ENCODE measurements at places on chromosomes 5 and 9.

DNA sequence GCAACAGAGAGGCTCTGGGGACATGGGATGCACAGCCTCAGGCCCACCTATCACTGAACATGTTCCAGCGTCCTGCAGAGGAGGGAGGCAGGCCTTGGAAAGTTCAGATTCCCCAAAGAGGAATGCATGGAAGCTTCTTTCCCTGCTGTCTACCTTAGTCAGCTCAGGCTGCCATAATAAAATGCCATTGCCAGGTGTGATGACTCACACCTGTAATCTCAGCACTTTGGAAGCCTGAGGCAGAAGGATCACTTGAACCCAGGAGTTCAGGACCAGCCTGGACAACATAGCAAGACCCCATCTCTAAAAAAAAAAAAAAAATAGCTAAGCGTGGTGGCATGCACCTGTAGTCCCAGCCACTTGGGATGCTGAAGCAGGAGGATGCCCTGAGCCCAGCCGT is 24.5 kb upstream of the TOR1B start:
- no peak for DNase-seq

- DNase-seq, result no peak
Measured at GRCh38 chr9:87686520-87687090, 39.3 kb upstream of the CTSL start.

- DNase-seq, result no peak
Measured at GRCh38 chr9:114899995-114900394, 30.4 kb downstream of the TNFSF8 start.

- no peak for DNase-seq
Measured at GRCh38 chr5:60809891-60810425, 34.1 kb downstream of the ELOVL7 start.

GRCh38 chr5:154384480-154385235 is 61.1 kb upstream of the SAP30L start:
- no peak for DNase-seq

DNA sequence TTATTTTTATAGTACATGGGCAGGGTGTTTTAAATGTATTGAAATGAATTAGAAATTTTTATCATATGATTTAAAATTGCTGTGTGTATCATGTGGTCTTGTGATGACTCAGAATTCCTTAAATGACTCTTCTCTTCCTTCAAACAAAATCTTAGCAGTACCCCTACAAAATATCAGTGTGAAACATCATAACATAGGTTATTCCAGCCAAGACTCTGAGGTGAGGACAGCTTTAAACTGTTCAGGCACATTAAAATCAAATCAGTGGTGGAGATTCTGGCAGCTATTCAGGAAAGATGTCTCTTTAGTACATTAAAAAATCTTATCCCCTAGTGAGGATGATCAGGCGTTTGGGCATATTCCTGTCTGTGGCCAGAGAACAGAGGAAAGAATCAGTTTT is 174.0 kb downstream of the MAN2A1 start:
- no peak for DNase-seq

- DNase-seq, result no peak
Measured at GRCh38 chr5:114949756-114950155, 220.0 kb downstream of the TRIM36 start.
